ENCODE measurements at places on chromosomes 6 and 20.

GRCh38 chr6:27452496-27452897 is 20.4 kb downstream of the ZNF184 start:
- DNase-seq, result no peak

GRCh38 chr20:20752712-20753111 is 40.3 kb upstream of the RALGAPA2 start:
- peak; percentile 8 for DNase-seq

DNA sequence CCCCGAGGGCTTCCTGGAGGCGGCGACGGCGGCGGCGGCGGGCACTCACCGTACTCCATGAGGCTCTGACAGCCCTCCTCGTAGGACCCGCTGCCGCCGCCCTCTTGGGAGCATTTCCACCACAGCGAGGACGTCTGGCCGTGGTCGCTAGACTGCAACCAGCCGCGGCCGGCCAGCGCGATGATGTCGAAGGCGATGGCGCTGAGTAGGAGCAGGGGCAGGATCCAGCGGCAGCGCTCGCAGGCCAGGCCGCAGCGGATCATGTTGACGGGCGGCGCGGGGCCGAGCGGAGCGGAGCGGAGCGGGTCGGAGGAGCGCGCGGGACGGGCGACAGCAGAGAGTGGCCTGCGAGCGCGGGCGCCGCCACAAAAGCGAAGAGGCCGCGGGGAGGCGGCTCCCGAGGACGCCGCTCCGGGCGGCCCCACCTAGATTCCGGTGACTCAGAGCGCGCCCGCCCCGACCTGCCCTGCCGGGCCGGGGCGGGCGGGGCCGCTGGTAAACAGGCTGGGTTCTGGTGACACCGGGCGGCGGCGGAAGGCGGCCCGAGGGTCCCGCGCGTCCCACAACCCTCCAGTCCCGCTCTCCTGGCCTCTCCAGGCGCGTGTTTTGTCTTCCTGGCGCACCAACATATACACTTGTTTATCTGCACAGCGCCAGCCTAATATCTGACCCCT is at the start of gene PERP:
Gene PERP, minus strand, starts transcription at position 342 of the 674 bp plus-strand sequence. Its CDS starts 79 bp downstream, at position 263.
- DNase-seq, result peak; percentile 78

DNA sequence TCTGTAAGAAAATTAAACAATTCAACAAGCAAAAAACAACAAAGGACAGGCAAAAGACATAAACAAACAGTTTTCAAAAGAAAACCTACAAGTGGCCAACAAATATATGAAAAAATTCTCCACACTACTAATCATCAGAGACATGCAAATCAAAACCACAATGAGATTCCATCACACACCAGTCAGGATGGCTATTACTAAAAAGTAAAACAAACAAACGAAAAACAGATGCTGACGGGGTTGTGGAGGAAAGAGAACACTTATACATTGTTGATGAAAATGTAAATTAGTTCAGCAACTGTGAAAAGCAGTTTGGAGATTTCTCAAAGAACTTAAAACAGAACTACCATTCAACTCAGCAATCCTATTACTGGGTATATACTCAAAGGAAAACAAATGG is 537.6 kb downstream of the HDGFL1 start:
- no peak for DNase-seq

GRCh38 chr20:3711484-3711941 is 887 bp downstream of the SIGLEC1 start:
- peak; percentile 44 for DNase-seq

DNA sequence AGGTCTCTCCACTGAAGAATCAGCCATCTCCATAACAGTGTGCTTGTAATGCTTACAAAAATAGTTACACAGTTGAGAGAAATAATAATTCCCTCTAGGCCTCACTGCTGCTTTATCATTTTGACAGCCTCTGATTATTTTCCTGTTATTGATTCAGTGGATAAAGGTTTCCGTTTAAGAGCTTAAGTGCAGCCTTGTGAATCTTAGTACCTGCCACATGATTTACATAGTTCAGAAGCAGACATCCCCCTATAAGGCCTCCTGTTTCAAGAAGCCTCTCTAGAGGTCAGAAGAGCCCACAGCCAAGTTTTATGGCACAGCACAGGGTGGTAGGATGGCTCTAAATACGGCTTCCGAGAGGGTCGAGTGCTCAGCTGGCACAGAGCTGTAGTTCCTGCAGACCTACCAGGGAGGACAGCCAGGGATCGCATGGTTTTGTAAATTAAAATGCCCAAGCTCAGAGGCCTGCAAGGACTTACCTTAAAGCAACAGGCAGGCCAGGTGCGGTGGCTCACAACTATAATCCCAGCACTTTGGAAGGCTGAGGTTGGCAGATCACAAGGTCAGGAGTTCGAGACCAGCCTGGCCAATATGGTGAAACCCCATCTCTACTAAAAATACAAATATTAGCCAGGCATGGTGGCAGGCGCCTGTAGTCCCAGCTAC is 17.6 kb upstream of the PYGB start:
- no peak for DNase-seq

DNA sequence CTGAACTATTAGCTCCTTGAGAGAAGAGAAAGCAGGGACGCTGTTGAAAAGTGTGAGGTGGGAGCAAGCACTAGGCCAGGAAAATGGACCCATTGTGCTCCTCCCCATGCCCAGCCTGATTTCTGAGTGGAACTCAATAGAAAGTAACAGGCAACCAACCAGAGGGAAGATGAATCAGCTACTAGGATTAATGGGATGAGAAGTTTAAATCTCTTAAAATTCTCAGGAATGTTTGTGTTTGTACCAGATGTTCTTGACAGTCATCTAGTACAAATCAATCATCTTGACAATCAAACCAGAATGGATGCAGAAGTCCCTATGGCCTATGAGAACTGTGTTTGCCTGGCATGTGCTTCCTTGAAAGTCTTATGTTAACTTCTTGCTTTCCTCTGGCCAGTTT is 48.9 kb downstream of the HDDC2 start:
- no peak for DNase-seq

DNA sequence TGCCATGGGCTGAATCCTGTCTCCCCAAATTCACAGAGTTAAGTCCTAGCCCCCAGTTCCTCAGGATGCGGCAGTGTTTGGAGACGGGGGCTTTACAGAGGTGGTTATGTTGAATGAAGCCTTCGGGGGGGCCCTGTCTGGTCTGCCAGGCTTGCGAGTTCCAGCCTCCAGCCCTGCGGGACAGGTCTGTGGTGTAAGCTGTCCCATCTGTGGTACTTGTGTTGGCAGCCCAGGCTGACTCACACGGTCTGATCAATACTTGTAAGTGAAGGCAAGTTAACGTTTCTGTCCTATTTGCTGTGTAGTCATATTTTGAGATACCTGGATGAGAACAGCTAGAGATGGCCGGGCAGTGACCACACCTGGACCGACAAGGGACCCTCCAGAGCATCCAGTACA is 51.8 kb upstream of the GPR31 start:
- DNase-seq, result no peak

DNA sequence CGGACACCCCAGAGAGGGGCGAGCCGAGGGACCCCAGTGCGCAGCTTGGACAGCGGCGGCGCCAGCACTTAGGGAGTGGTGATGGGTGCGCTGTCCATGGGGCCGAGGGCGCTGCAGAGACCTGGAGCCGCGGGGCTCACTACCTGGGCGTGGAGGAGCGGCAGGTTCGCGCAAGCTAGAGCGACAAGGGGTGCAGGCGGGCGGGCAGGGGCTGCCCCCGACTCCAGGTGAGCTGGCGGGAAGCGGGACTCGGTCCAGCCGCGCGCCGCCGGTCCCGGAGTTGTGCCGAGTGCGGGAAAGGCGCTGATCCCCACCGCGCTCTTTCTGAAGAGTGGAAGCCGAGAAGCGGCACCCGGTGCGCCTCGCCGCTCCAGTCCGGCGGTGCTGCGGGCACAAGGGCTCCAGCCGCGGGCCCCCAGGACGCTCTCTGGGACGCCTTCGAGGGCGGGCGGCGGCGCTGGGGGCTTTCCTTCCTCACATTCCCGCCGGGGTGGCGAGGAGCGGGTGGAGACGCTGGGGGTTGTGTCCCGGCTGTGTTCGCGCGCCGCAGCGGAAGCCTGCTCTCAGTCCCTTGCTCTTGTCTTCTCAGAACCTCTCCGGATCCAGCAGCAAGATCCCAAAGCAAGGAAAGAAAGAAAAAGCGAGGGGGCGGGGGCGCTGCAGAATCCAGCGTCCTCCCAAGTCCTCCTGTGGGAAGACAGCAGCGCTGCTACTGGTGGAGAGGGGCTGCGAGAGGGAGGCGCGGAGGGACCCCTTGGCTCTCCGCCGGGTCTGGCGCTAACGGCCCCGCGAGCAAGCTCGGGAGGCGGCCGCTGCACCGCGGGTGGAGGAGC is at the start of gene B3GAT2:
Gene B3GAT2, minus strand, starts transcription at position 610 of the 833 bp plus-strand sequence. CDS start 631 bp downstream, outside the sequence.
- DNase-seq, result peak; percentile 25

DNA sequence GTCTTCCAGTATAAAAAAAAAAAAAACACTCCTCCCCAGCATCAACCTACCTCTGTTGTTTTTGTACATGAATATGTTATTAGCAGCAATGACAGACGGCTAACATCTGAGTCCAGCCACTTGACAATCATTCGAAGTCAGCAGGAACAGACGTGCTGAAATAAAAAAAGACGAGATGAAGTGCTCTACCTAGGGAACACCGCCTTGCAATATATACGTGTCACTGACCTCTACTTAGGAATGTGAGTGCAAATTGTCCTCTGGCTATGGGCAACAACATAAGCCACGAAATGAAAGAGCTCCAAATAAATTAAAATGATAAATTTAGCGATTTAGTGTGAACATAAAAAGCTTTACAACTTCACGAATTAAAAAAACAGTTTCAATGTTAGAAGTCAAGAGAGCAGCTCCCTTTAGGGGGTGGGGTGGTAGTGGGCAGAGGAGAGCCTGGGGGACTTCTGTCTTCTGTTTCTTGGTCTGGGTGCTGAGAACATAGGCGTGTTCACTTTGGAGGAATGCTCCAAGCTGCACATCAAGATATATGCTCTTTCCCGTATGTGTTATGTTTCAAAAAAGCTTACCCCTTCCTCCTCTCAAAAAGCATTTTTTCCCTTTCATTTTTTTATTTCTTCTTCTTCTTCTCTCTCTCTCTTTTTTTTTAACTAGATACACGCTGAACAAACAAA is 23.3 kb downstream of the EDN1 start:
- DNase-seq, result no peak

DNA sequence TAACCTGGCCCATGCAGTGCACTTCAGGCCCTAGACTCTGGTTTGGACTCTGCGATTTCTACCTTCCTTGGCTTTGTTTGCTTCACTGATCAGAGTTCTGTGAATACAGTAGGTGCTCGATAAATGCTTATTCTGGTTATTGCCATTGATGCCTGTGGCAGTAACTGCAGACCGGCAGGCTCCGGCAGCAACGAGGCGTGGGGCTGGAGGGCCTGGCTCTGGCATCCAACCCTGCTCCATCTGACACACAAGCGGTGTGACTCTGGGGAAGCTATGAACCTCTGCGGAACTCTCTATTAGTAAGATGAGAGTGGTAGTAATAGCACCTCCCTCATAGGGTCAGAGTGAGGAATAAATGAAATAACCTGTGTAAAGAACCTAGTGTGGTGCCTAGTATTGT is 66.1 kb downstream of the PLG start:
- DNase-seq, result no peak

DNA sequence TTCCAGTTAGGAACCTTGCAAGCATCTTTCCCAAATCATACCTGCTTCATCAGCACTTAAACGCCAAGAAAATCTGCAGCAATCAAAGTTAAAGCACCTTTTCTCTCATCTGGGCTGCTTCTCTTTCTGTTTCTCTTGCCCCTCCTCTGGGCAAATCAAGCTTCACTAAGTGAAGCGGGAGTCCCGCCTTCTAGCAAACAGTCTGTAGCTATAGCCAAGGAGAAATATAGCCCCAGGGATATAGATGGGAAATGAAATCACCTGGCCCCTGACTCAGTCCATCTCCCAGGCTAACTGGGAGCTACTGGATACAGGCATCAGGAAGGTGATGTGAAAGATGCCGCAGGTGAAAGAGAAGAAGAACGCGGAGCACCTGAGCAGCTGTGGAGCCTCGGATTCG is 481.9 kb downstream of the C6orf118 start:
- no peak for DNase-seq

DNA sequence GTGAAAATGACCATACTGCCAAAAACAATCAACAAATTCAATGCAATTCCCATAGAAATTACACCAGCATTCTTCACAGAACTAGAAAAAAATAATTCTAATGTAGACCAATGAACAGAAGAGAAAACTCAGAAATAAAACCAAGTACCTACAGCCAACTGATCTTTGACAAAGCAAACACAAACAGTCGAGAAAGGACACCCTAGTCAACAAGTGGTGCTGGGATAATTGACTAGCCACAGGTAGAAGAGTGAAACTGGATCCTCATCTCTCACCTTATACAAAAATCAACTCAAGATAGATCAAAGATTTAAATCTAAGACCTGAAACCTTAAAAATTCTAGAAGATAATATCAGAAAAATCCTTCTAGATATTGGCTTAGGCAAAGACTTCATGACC is 44.5 kb upstream of the ZNF133 start:
- DNase-seq, result no peak

GRCh38 chr6:72500669-72501068 is 121.2 kb upstream of the KCNQ5 start:
- no peak for DNase-seq

All from cardiac muscle cell (in vitro differentiated cells and primary cell).